Left renal cortex interstitium (tissue), 4 donors: ENCODE measurements at places on chromosomes 16 and 17. TPM values are rescaled to one million over a fixed set of nuclear protein-coding genes. Genes with fewer than 3 reads are reported as not detected.

KRT12 gene
- polyA plus RNA-seq: not detected

TNFAIP1 gene
- 42.5 TPM for polyA plus RNA-seq

SPG7 gene
- 142 TPM for polyA plus RNA-seq

ACSF2 gene
- polyA plus RNA-seq: 117 TPM

SLC16A5 gene
- 45.3 TPM for polyA plus RNA-seq

WNK4 gene
- 12.0 TPM for polyA plus RNA-seq

SGF29 gene
- polyA plus RNA-seq: 22.7 TPM

DNA sequence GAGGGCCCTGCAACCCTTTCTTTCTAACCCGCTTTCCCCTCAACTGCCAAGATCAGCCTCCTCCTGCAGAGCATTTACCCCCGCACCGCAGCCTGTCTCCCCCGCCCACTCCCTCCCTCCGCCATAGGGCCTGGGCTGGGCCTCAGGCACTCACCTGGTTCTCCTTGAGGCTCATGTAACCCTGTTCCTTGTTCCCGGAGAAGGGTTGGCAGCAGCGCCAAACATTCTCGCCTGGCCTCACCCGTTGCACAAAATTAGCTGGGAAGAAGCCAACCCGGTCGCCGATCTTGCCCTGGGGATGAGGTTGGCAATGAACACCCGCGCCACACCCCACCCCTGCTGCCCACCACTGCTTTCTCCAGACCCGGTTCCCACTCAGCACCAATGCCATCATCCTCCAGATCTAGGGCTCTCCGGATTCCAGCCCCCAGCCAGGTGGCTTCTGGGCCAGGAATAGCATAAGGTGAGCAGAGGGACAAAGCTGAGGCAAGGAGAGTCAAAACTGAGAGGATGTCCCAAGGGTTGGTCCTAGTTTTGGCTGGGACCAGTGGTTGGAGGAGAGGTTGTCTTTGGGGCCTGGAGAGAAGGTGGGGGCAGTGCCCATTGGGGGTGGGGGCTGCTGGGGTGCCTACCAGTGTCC, 12.8 kb downstream of the STAC2 start:
- DNase-seq: no peak

GRCh38 chr17:17474341-17474740, 2.5 kb upstream of the MED9 start:
- DNase-seq: no peak

- peak; percentile 98 for DNase-seq
Observed at GRCh38 chr17:28951991-28952975, 965 bp upstream of the PHF12 start.

GRCh38 chr17:77724876-77725615, 233.5 kb upstream of the TNRC6C start:
- DNase-seq: no peak

GRCh38 chr17:41160648-41161047, at the start of gene KRTAP4-4:
TSS of gene KRTAP4-4 (minus strand) at chr17:41160748. CDS start at chr17:41160691, 57 bp downstream.
- no peak for DNase-seq

- no peak for DNase-seq
Observed at GRCh38 chr16:10325783-10326543, 59.9 kb upstream of the ATF7IP2 start.

- no peak for DNase-seq
Observed at GRCh38 chr17:82346342-82347300, 12.4 kb upstream of the TEX19 start.

- no peak for DNase-seq
Observed at GRCh38 chr16:17457997-17458396, 12.8 kb downstream of the XYLT1 start.

GRCh38 chr16:77344341-77344740, 90.5 kb downstream of the ADAMTS18 start:
- no peak for DNase-seq

GRCh38 chr16:58272855-58273254, 22.0 kb downstream of the PRSS54 start:
- DNase-seq: no peak

DNA sequence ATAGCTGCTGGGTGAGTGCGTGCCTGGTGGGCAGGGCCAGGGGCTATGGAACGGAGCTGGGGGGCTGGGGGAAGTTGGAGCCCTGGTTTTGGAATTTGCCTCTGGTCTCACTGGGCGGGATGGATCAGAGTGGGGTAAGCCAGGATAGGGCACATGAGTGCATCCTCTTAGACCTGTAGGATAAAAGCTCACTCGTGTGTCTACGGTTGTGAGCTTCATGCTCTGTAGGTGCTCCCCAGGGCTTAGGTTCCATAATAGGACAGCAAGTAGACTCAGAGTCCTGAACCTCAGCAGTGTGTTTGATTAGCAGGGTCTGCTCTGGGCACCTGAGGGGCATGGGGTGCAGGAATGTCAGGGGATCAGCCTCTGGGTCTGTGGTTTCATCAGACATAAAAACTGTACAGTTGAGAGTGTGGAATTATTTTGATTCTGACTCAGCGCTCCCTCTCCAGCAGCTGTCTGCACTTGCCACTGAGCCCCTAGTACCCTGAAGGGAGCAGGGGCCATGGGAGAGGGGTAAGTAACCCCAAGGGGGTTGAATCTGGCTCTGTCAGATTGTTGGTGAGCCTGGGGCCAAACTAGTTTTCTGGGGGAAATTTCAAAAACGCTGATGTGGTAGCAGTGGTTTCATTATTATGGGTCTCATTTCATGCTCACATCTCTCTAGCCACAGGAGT, 84.2 kb upstream of the LGALS9 start:
- no peak for DNase-seq

- no peak for DNase-seq
Observed at GRCh38 chr16:52727849-52728248, 180.9 kb upstream of the TOX3 start.

GRCh38 chr17:70172923-70173322, 3.6 kb downstream of the KCNJ2 start:
- DNase-seq: no peak

DNA sequence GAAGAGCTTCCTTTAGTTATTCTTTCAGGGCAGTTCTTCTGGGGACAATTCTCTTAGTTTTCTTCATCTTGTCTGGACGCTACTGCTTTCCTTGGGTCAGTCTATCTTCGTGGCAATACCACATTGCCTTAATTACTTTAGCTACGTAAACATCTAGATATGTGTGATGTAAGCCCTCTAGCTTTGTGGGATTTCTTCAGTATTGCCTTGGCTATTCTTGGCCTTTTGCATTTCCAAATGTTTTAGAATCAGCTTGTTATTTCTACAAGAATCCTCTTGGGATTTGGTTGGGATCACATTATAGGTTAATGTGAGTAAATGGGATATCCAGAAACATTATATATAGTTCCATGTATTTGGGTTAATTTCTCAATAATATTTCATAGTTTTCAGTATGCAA, 9.0 kb upstream of the ST6GALNAC2 start:
- no peak for DNase-seq
